ENCODE measurements at places on chromosomes 2 and 18.

DNA sequence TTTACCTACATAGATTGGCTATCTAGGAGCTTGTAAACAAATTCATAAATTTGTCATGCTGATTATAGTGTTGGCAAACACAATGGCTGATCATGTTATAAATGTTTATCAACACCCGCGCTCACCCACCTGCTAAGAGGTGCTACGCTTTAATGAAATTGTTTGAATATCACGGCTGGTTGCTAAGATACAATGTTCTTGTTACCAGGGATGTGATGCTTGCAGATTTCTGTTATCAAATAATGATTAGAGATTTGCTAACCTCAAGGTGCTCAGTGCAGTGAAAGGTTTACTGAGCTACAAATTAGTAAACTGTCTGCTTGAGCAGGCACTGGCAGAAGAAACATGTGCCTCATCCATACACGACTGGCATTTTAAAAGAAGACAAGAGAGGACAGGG lies 160.0 kb upstream of the ZEB2 start:
- DNase-seq = no peak

DNA sequence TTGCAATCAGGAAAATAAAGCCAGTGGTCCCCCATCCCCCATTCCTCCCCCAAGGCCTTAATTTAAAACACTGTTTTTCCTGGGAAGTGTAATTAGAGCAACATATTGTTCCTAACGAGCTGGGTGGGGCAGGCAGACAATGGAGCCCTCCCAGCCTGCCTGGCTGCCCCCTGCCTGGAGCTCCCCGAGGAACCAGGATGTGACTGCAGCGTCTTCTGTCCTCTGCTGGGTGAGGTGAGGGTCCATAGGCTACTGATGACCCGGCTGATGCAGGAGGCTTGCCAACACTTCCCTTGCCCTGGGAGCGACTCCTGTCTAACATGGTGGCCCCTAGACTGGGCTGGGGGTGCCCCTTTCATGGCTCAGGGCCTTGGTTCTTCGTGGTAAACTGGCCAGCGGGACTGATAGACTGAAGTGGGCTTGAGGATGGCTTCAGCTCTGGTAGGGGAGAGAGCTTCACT lies 152.4 kb downstream of the DYSF start:
- DNase-seq = peak; percentile 2

- DNase-seq = no peak
Observed at GRCh38 chr18:58009166-58009565, 34.9 kb upstream of the NEDD4L start.

DNA sequence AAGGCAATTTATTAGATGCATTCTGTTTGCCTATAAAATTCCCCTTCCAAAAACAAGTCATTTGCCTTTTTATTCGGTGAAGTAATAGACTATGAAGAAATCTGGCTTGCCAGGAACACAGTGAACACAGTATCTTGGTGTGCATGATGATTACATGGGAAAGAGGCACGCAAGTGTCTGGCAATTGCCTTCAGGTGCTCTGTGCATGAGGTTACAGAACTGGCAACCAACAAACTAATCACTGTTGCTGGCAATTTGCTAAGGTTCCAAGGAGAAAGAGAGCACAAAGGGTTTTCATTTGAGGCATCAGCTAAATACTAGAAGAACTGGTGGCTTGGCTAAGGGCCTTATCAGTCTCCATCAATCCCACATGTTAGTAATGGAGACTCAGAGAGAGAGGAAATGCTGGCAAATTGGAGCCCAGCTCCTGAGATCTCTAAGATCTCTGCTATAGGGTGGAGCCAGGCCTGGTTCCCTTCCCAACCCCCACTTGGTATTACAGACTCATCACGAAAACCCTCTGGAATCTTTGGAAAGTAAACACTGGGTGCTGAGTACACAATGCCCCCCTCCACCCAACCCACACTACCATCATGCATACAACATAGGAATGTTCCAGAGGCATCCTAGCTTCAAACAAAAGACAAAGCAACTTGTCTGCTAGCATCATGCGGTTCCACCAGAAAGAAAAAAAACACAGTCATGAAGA lies 10.4 kb downstream of the RNF152 start:
- DNase-seq = no peak

DNA sequence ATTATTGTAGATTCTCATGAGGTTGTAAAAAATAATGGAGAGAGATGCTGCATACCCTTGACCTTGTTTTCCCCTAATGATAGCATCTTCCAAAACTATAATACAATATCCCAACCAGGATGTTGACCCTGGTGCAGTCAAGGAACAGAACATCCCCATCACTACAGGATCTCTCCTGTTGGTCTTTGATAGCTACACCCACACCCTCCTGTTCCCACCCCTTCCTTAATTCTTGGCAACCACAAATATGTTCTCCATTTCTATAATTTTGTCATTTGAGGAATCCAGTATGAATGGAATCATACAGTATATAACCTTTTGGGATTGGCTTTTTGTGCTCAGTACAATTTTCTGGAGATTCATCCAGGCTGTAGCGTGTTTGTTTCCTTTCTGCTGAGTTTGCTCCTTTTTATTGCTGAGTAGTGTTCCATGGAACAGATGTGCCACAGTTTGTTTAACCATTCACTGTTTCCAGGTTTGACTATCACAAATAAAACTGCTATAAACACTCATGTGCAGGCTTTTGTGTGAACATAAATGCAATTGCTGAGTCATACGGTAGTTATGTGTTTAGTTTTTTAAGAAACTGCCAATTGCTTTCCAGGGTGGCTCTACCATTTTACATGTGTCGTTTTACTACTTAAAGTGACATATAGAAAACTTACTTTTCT lies 22.2 kb downstream of the MCFD2 start:
- DNase-seq = no peak

- peak; percentile 20 for DNase-seq
Observed at GRCh38 chr2:216215658-216216390, 106.7 kb downstream of the XRCC5 start.

DNA sequence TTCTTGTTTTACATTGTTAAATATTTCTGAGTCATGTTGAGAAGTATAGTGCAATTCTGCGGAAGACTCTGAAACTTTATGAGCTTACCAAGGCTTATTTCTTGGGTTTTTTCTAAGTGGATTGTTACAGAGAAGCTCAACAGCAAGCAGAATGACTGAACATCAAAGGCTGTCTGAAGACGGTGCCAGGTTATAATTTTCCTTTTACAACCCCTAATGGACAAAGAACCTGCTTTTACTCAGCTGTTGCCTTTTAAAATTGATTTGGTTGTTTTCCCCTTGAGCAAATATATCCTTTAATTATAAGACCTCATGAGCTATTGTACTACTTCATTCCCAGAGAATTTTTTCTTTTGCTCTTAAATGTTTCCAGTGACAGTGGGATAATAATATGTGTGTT lies 41.6 kb downstream of the LAMA3 start:
- DNase-seq = no peak

DNA sequence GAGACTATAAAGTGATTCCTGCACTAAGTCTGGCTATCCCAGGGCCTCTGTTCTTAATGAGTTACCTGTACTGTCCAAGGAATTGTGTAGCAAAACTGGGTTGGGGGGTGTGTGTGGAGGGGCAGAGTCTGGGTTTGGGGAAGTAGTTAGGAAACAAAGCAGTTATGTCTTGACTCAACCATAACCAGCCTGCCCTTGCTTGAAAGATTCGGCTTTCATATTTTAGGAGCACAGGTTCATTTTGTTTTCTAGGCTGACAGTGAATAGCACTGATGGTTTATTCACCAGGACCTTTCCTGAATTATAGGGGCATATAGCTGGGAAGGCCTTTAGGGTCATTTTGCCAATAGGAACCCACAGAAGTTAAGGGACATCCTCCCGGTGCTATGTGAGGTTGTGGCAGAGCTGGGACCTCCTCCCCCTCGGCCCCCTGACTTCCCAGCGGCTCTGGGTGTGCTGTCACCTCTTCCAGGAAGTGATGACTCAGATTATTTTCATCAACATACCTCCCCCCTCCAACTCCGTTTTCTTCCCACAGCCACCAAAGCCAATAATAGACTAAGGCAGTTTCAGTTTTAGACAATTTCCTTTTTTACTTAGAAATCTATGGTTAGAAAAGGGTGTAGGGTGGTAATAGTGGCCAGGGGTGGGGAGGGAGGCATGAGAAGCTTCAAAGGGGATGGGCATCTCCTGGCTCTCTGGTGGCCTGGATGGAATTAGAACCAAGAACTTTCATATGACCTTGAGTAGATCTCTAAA lies 44.8 kb downstream of the SETBP1 start:
- no peak for DNase-seq

DNA sequence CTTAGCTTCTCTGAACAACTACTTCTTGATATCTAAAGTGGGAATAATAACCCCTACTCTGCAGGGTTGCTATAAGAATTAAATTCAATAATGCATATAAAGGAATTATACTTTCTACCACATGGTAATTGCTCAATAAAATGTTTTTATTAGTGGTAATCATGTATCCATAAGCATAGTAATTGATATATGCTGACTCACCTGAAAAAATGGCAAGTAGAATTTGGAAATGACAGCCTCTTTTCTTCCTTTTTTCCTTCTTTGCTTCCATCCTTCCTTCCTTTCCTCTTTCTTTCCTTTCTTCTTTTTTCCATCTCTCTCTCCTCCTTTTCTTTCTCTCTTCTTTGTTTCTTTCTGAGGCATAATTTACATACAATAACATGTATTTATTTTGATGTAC lies 65.3 kb downstream of the DPP10 start:
- DNase-seq = no peak

GRCh38 chr2:145687442-145688134 lies 1167.7 kb upstream of the ZEB2 start:
- DNase-seq = no peak

DNA sequence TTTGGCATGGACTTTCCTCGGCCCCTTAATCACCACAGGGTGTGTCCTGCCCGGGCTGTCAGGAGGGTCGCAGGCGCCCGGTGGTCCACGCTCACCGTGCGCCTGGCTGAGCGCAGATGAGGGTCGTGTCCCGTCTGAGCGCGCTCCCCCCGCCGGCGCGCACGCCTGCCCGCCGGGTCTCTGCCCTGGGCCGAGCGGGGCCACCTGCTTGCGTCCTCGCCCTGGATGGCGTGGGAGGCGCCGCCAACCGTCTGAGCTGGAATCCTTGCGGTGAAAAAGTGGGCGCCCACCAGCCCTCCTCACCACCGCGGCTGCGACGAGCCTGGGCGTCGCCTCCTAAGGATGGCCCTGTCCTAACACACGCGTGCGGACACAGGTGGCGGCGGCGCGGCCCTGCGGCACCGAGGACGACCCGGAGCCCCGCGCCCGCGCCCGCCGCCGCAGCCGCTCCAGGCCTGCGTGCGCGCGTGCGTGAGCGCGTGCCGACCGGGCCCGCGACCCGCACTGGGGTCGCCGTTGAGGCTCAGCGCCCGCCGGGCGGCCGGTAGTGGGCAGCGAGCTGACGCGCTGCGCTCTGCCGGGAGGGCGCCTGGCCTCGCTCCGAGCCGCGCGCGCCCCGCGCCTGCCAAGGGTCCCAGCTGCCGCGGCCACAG lies 126.6 kb downstream of the ARHGEF4 start:
- no peak for DNase-seq

- DNase-seq = no peak
Observed at GRCh38 chr18:27007880-27008279, 142.4 kb upstream of the AQP4 start.

DNA sequence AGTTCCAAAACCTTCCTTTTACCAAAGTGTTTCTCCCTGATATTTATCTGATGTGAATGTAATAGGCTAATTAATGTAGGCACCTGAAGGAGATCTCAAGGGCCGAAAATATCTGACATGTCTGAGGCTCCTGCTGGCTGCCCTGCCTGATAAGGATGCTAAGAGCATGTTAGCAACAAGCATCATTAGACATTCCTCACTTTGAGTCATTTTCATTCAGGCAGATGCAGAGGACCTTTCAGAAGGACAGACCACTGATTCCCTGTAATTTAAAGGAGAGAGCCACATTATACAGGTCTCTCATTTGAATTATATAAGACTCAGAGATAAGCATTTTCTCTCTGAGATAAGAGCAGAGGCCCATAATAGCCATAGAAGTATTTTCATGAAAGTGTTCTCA lies 222.4 kb upstream of the NCKAP5 start:
- no peak for DNase-seq

GRCh38 chr2:88735853-88736252 lies 44.4 kb downstream of the RPIA start:
- DNase-seq = no peak

- DNase-seq = no peak
Observed at GRCh38 chr18:27378431-27379095, 193.5 kb upstream of the CHST9 start.

DNA sequence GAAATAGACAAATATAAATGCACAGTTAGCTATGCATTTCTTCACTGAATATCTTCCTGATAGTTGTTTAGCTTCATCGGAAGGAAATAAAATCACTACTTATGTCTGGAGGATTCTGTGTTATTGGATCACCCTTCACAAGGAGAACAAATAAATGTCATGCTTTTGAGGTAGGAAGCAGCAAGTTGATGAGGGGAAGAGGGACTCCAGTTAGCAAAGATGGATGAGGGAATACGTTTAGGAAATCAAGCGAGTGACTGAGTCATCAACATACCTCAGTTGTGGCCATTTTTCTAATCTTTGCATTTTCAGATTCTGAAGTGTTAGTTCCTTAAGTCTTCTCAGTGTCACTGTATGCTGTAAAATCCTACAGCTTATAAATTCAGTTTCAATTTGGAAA lies 456.2 kb downstream of the EPHA4 start:
- no peak for DNase-seq

- DNase-seq = no peak
Observed at GRCh38 chr2:239018271-239019182, 170.6 kb downstream of the TWIST2 start.

GRCh38 chr2:63631501-63631900 lies 42.7 kb downstream of the MDH1 start:
- DNase-seq = no peak

GRCh38 chr2:147718831-147719230 lies 126.0 kb upstream of the ACVR2A start:
- no peak for DNase-seq

GRCh38 chr2:33190393-33190937 lies 243.7 kb downstream of the LTBP1 start:
- DNase-seq = no peak

GRCh38 chr2:237955640-237956401 lies 11.0 kb upstream of the UBE2F start:
- DNase-seq = no peak

DNA sequence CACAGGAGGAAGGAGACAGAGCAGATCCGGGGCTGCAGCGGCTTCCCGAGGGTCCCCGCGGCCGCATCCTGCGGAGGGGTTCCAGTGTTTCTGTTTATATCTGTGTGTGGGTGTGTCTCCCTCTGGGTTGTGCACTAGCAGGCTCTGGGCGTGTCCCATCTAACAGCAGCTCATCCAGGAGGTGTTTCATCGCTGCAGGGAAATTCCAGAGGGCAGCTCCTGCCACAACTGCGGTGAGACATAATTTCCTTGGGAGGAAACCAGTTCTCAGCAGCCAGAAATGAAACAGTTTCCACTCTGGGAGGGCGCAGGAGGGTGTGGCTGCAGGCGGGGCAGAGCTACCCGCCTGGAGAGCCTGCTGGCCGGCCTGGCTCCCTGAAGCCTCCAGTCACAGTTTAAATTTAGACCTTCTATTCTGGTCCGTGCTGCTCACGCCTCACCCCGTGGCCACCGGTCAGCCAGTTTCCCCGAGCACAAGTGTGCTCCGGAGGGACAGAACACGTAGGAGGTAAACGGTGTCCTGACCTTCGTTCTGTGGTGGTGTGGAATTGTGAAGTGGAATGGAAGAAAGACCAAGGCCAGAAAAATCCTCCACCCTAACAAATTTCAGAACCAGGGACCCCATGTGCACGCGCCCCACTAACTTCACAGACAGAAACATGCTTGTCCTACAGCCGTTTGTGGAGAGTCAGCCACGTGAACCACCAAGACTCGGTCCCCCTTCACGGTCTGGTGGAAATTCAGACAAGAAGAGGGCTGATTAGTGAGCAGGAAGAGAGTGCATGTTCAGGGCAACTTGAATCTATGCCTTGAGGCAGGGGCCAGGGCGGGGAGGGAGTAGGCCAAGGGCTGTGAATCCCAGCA lies 50.2 kb downstream of the TEX44 start:
- DNase-seq = peak; percentile 82
